ENCODE measurements at places on chromosomes 7 and 10. TPM values are rescaled to one million over a fixed set of nuclear protein-coding genes. Genes with fewer than 3 reads are reported as not detected.

DNA sequence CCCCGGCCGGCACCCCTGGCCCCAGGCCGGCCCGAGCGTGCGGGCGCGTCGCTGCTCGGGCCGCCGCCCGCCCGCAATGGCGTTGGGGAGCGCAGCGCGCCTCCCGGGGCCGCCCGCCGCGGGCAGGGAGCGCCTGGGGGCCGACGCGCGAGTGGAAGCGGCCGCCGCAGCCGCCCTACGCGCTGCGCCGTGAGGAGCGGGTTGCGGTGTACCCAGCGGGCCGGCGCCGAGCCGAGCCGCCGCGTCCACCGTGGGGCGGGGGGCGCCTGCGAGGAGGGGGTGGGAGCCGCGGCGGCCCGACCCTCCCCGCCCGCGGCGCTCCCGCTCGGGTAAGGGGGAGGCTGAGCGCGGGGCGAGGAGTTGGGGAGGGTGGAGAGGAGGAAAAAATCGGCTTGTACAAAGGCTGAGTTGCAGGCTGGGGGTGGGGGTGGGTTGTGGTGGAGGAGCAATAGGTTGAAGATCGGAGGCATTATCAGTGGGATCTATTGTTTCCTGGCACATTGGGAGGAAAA is 473 bp downstream of the PPP1R9A start:
- no peak for DNase-seq

DNA sequence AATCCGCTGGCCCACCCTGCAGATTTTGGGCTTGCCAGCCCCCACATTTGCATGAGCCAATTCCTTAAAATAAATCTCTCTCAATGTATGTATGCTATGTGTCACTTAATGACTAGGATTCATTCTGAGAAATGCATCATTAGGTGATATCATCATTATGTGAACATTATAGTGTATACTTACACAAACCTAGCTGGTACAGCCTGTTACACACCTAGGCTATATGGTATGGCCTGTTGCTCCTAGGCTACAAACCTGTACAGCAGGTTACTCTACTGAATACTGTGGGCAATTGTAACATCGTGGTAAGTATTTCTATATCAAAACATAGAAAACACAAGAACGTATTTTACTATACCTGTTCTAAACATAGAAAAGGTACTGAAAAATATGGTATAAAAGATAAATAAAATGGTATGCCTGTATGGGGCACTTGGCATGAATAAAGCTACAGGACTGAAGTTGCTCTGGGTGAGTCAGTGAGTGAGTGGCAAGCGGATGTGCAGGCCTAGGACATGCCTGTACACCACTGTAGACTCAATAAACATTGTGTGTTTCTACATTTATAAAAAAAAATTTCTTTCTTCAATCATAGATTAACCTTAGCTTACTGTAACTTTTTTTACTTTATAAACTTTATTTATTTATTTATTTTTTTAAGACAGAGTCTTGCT is 135.9 kb downstream of the ABCA13 start:
- DNase-seq = no peak

GRCh38 chr7:34675749-34676374 is 17.8 kb downstream of the NPSR1 start:
- no peak for DNase-seq

DNA sequence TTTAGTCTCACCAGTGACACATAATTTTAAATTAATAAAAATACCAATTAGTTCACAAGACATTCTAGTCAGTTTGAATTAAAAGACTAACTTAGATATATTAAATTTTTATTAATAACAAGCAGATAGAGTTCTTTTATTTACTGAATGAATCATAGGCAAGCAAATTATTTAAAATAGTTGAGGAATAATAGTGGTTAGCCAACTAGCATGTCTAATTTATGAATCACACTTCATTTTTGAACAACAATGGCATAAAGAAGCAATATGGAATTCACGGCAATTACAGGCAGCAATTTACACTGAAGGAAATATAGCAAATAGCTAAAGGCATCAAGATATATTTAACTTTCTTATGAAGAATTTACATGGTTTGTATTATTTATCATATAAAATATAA is 187.0 kb upstream of the SLC26A5 start:
- no peak for DNase-seq

Gene PNLIP
- total RNA-seq = 2.6 TPM

- DNase-seq = no peak
Measured at GRCh38 chr7:38017320-38017719, 96.9 kb downstream of the EPDR1 start.
